ENCODE measurements at places on chromosomes 7 and 10.

GRCh38 chr10:119090968-119091367, 10.4 kb upstream of the EIF3A start:
- DNase-seq, result no peak

- no peak for DNase-seq
Measured at GRCh38 chr10:129027906-129028305, 439.1 kb upstream of the MGMT start.

DNA sequence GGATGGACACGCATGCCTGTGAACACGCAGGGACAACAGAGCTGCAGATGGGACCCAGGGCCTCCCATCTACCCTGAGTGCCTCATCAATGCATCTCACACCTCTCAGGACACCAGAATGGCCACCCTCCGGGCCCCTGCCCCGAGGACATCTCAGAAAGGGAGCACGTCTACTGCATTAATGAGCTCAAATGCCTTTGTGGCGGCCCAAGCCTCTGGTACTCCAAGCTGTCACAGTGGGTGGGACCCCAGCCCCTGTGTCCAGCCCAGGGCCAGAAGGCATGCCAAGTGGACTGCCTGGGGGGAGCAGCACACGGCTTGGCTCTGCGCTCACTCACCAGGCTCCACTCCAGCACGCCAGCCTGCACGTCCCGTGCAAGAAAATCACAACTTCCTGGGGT, 52.0 kb downstream of the TCERG1L start:
- DNase-seq, result no peak

GRCh38 chr10:74436523-74437170, 285.6 kb downstream of the ADK start:
- DNase-seq, result no peak

GRCh38 chr10:51004776-51005175, 69.5 kb upstream of the PRKG1 start:
- DNase-seq, result no peak

All from stimulated activated CD4-positive, alpha-beta T cell treated with anti-CD3 and anti-CD28 coated beads, Interleukin-2, amount 100 ng/mL, for 24 hours (primary cell).